ENCODE measurements at places on chromosomes 6 and 20. TPM values are rescaled to one million over a fixed set of nuclear protein-coding genes. Genes with fewer than 3 reads are reported as not detected.

- H3K4me3 ChIP-seq = no peak overlapping the region
- no peak overlapping the region for H3K27ac ChIP-seq
- H3K36me3 ChIP-seq = no peaks in the 10 kb centered on the region
- DNase-seq = no peak
Observed at GRCh38 chr6:28732052-28732451, 191.7 kb downstream of the TRIM27 start.

GRCh38 chr6:25279748-25280343 lies 672 bp downstream of the CARMIL1 start:
- H3K36me3 ChIP-seq = no peaks in the 10 kb centered on the region
- peaks cover 20% of the 10 kb centered on the region for H3K27me3 ChIP-seq
- peaks cover 30% of the 10 kb centered on the region for H3K4me1 ChIP-seq

DNA sequence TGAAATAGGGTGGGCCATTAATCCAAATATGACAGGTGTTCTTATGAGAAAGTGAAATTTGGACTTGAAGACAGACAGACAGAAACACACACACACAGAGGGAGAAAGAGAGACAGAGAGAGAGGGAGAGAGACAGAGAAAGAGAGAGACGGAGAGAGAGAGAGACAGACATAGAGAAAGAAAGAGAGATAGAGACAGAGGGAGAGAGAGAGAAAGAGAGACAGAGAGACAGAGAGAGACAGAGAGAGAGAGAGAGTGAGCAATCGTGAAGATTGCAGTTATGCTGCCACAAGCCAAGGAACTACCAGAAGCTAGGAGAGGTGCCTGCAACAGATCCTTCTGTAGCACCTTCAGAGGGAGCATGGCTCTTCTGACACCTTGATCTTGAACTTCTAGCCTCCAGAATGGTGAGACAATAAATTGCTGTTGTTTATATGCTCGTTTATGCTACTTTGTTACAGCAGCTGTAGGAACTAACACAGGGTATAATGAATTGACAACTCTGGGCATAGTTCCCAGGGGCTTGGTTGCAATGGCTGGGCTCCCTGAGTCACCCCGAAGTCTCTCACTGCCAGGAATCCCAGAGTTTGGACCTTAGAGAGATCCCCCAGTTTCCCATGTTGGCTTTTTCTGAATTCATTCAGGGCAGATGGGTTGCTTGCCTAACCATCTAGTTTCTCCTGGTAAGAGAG lies 44.7 kb upstream of the ECI2 start:
- H3K36me3 ChIP-seq = no peaks in the 10 kb centered on the region
- no peaks in the 10 kb centered on the region for H3K27me3 ChIP-seq
- no peak for DNase-seq
- H3K4me1 ChIP-seq = no peaks in the 10 kb centered on the region
- H3K4me3 ChIP-seq = no peak overlapping the region

DNA sequence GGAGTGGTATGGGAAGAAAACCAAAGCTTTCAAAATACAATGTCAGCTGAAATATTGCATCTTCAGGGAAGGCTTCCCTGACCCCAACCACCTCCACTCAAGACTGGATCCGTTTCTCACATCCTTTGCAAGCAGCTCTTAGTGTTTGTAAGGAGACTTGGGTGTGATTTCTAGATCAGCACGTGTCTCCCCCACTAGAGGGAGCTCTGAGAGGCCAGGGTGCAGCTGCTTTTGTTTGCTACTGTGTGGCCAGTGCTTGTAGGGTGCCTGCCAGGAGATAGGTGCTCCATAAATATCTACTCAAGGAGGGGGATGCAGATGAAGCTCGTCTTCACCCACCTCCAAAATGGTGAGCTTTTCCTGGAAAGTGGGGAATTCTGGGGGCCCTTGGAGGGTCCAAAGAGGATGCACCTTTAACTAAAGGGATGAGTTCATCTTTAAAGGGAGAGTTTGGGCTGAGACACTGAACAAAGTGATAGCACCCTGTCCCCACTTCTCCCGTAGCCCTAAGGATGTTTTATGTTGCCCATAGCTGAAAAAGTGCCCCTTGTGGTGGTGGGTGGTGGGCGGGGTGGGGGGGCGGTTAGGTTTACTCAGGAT lies 52.6 kb upstream of the MAFB start:
- peaks cover 65% of the 10 kb centered on the region for H3K27me3 ChIP-seq
- peak; percentile 27 for DNase-seq
- H3K36me3 ChIP-seq = no peaks in the 10 kb centered on the region
- no peak overlapping the region for H3K4me3 ChIP-seq
- H3K27ac ChIP-seq = no peak overlapping the region
- no peaks in the 10 kb centered on the region for H3K4me1 ChIP-seq

- peaks cover 62% of the 10 kb centered on the region for H3K4me1 ChIP-seq
- no peaks in the 10 kb centered on the region for H3K36me3 ChIP-seq
- H3K27ac ChIP-seq = peak overlapping the region; percentile 59
- no peaks in the 10 kb centered on the region for H3K27me3 ChIP-seq
- no peak overlapping the region for H3K4me3 ChIP-seq
- no peak for DNase-seq
Observed at GRCh38 chr20:59010321-59010994, 3.4 kb upstream of the CTSZ start.

Gene CLIC5
- 285 TPM for total RNA-seq

Gene NR2E1
- total RNA-seq = not detected

GRCh38 chr6:84967389-84967788 lies 203.0 kb upstream of the TBX18 start:
- H3K27me3 ChIP-seq = no peaks in the 10 kb centered on the region
- no peak overlapping the region for H3K4me3 ChIP-seq
- H3K27ac ChIP-seq = no peak overlapping the region
- DNase-seq = no peak
- no peaks in the 10 kb centered on the region for H3K36me3 ChIP-seq

DNA sequence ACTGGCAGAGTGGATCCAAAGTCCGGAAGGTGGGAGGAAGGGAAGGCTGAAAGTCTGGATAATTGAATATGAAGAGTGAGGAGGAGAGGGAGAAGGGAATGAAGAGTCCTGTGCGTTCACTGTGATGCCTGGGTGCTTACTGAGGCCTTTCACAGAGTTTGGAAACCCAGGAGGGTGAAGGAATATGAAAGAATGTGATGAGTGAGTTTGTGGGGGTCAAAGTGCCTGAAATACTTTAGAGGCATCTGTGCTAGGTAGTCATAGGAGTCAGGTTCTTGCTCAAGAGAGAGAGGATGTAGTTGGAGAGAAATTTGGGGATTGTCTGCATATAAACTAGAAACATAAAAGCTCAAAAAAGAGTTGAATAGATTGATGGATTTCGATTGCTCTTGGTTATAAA lies 20.7 kb downstream of the NKX2-4 start:
- H3K27me3 ChIP-seq = no peaks in the 10 kb centered on the region
- DNase-seq = no peak
- no peak overlapping the region for H3K4me3 ChIP-seq
- H3K36me3 ChIP-seq = peaks cover 30% of the 10 kb centered on the region

Gene EFCAB8
- not detected for total RNA-seq

Gene SEMG2
- not detected for total RNA-seq

DNA sequence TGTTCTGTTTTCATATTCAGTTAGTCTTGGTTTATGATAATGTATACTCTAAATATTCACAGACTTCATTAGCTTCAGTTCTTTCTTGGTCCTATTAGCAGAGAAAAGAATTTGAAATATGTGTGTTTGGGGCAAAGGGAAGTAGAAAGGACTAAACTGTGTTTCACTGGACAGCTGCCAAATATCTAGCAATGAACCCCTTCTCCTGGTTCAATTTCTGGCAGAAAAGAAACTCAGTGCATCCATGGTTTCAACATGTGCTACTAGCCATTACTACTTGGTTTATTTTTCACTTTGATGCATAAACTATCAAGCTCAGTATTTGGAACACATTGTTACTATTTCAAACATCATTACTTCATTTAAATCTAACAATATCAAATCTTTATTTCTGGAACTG lies 43.6 kb downstream of the FBXL4 start:
- peaks cover 61% of the 10 kb centered on the region for H3K36me3 ChIP-seq
- DNase-seq = no peak
- no peaks in the 10 kb centered on the region for H3K4me1 ChIP-seq
- no peak overlapping the region for H3K27ac ChIP-seq
- H3K4me3 ChIP-seq = no peak overlapping the region

DNA sequence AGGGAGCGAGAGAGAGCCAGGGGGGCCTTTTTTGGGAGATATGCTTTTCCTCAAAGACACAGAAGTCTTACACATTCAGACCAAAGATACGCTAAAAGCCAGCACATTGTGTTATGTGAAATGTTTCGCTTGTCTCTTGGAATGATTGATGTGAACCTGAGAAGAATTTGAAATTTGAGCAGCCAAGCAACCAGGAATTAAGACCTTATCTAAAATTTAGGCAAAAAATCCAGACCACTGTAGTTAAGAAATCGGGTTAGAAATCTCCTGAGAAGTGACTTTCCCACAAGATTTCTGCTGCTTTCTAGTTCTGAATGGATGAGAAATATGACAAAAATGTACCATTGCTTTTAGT lies 223.2 kb upstream of the GMDS start:
- no peaks in the 10 kb centered on the region for H3K4me1 ChIP-seq
- DNase-seq = no peak
- H3K36me3 ChIP-seq = no peaks in the 10 kb centered on the region
- no peak overlapping the region for H3K4me3 ChIP-seq
- H3K27ac ChIP-seq = no peak overlapping the region

Gene GPX6
- total RNA-seq = not detected

DNA sequence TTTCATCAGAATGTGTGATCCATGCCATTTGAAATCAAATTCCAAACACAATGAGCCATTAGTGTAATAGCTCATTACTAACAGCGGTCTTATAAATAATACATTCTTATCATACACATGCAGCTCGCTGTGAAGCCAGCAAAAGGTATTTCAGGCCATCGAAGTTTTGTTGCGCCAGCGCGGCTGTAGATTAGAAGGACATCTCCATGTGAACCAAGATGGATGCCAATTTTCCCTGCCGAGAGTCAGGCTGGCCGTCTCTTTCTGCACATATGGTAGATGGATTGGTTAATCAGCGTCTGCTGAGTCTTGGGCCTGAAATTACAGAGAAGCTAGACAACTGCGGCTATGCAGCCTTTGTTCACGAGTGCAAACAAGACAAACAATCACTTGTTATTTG lies 44.1 kb downstream of the CFAP61 start:
- H3K4me1 ChIP-seq = peaks cover 6% of the 10 kb centered on the region
- H3K27me3 ChIP-seq = no peaks in the 10 kb centered on the region
- no peak for DNase-seq
- H3K27ac ChIP-seq = peak overlapping the region; percentile 51
- H3K4me3 ChIP-seq = no peak overlapping the region

Gene MAFB
- 10.2 TPM for total RNA-seq

Gene SMLR1
- not detected for total RNA-seq

DNA sequence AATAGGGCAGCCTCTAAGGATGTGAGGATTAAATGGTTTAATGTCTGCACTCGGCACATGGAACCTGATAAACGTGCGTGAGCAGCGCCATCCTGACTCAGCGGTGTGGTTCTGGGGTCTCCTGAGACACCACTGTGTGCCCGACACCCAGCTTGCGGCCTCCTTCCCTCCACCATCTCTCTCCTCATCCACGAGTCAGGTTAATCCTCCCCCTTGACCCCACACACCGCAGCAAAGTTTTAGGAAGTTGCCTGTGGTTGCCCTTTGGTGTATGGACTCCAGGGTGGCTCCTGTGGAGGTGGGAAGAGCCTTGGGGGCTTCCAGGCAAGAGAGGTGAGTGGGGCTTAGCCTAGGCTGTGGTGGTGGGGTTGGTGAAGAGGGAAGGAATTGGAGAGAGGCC lies 68.2 kb downstream of the PHACTR3 start:
- peaks cover 12% of the 10 kb centered on the region for H3K4me1 ChIP-seq
- no peaks in the 10 kb centered on the region for H3K36me3 ChIP-seq
- no peak overlapping the region for H3K4me3 ChIP-seq

GRCh38 chr6:37792457-37793033 lies 27.0 kb upstream of the ZFAND3 start:
- no peaks in the 10 kb centered on the region for H3K36me3 ChIP-seq
- H3K4me3 ChIP-seq = no peak overlapping the region
- H3K4me1 ChIP-seq = peaks cover 16% of the 10 kb centered on the region
- no peak overlapping the region for H3K27ac ChIP-seq
- DNase-seq = no peak

- H3K4me1 ChIP-seq = peaks cover 54% of the 10 kb centered on the region
- H3K27me3 ChIP-seq = no peaks in the 10 kb centered on the region
- peak overlapping the region; percentile 96 for H3K27ac ChIP-seq
- peak; percentile 63 for DNase-seq
- peak overlapping the region; percentile 84 for H3K4me3 ChIP-seq
- H3K36me3 ChIP-seq = no peaks in the 10 kb centered on the region
Observed at GRCh38 chr20:11891077-11891775, 26.5 kb upstream of the BTBD3 start.

DNA sequence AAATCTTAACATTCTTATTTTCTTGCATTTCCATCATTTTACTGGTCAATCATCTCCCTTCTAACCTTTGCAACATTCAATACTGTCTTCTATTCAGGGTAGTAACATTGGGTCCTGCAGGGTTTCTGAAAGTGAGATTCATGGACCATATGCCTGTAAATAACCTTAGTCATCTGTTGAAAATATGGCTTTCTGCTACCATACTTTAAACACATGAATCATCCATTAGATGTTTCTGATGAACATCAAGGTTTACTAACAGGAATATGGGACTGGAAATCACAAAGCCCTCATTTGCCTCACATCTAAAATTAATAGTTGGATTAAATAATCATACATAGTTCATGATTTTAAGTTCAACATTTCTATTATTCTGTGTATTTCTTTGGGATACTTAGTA lies 475.9 kb upstream of the MARCKS start:
- H3K36me3 ChIP-seq = no peaks in the 10 kb centered on the region

DNA sequence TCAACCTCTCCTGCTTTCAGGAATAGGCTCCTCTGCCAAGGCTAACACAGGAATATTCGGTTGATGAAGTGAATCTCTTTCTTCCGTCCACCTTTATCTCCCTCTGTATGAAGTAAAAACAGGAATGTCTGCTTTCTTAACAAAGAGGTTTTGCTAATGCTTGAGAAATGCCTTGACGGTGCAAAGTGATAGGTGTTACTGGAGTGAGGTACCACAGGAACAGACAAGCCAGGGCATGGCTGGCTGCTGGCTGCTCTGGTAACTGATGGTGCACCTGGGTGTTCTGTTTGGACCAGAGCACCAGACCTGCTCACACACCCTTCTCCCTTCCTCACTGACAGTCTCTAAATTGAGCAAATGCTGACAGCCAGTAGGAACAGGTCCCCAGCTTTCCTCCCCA lies 174.0 kb upstream of the FBXL4 start:
- H3K27ac ChIP-seq = no peak overlapping the region
- DNase-seq = no peak
- no peak overlapping the region for H3K4me3 ChIP-seq
- H3K4me1 ChIP-seq = no peaks in the 10 kb centered on the region

Gene ALDH5A1
- 27.6 TPM for total RNA-seq

Gene NFS1
- 60.8 TPM for total RNA-seq

All from left ventricle myocardium inferior (tissue), 1 donor.